Fibroblast of skin of right biceps (primary cell): ENCODE measurements at places on chromosomes 7 and 10.
A peak's percentile ranks its signal among the peaks of the same experiment; 100 is the strongest.

- DNase-seq, result no peak
Observed at GRCh38 chr7:73565675-73566340, 8.3 kb upstream of the BCL7B start.

DNA sequence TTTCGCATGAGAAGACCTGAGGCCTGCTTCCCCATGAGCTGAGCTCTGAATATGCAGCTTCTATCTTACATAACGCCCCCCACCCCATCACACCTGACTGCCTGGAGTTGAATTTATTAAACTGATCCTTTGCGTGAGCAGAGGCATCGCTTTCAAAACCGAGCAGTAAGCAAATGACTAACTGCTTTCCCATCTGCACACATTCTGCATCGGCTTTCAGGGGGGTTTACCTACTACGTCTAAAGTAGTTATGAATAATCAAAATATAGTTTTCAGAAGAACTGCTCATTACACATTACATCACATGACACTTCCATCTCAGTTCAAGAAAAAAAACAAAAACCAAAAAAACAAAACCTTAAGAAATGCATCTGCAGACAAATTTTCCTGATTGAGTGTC, 54.7 kb upstream of the EGR2 start:
- no peak for DNase-seq

- peak; percentile 98 for DNase-seq
Observed at GRCh38 chr10:31745612-31746376, 182.8 kb downstream of the ARHGAP12 start.

DNA sequence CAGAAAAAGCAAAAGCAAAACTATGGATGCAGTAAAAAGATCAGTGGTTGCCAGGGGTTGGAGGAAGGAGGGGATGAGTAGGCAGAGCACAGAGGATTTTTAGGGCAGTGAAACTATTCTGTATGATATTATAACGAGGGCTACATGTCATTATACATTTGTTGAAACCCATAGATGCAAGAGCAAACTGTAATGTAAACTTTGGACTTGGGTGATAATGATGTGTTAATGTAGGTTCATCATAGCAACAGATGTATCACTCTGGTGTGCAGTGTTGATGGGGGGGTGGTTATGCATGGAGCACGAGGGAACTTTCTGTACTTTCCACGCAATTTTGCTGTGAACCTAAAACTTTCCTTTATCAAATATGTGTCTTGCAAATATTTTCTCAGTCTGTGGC, 23.2 kb downstream of the SLK start:
- no peak for DNase-seq

DNA sequence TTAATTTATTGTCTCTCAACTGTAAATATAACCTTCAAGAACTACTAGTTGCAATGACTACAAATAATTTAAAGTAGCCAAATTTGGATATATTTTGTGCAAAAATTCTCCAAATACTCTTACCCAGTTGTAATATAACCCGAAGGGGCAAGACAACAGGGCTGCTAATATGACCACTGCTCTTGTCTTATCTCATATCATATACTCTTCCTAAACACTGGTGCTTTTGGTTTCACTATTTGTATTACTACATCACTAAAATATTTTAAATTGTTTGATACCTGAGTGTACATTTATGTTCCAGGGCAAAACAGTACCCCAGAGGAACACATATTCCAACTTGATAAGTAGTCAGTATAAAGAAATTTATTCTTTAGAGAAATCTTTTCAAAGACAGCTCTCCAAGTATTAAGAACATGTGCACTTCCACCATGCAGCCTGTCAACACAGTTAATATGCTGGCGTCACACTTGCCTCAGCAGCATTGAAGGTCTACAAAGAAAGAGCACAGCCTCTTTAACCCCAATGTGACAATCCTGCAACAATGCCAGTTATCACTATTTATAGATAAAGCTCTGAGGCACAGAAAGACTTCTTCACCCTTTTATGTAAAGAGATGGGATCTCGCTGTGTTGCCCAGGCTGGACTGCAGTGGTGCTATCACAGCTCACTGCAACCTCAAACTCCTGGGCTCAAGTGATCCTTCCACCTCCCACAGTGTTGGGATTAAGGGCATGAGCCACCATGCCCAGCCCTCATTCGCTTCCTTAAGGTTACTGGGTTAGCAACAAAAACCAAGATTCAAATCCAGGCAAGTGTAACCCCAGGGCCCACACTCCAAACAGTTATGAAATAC, 37.8 kb downstream of the RHEB start:
- DNase-seq, result no peak

GRCh38 chr10:628386-629045, 61.0 kb downstream of the DIP2C start:
- no peak for DNase-seq

- DNase-seq, result no peak
Observed at GRCh38 chr7:29924006-29924405, 65.6 kb downstream of the SCRN1 start.

DNA sequence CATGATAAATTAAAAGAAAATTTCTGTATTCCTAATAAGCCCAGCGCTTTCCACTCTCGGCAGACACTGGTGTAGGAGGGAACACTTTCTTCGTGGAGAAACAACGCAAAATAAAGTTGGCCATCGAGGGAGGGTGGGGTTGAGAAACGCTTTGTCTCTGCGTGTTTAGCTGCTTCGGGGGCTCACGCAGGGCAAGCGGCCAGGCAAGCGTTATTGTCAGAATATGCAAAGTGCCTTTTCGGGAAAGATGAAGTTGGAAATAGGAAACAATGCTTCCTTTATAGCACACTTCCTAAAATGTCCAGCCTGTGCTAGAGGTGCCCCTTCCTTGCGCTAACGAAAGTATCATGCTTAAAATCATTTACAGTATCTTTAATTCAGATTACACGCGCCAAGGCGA, 1.9 kb upstream of the EBF3 start:
- no peak for DNase-seq

DNA sequence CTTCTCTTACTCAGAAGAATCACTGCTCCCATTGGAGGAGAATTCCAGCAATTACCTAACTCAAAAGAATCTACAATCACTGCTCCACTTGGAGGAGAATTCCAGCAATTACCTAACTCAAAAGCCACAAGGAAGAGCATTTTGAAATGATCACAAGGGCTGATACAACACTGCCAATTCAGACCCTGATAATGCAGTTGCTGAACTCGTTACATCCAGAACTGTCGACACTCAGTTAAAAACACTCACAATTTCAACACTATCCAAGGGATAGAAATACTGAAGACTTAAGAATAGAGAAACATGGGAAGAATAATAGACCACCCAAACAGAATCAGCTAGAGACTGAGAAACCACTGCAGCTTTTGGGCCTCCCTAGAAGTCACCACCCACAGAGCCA, 27.8 kb downstream of the AFAP1L2 start:
- no peak for DNase-seq

DNA sequence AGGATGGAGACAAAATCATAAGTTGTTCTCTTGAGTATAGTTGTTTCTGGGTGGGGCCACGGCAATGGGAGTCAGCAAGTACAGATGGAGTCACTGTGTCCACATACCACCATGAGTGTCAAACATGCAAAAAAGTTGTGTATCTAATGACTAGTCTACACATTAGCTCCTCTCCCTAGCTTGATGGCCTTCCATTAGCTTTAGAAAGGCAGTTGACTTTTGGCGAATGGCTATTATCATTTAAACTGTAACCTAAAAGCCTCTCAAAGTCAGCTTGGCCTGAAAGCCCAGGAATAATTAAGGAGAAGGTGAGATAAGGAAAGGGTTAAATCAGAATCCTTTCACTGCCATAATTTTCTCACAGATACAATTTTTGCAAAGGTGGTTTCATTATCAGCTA, 95.5 kb upstream of the MEOX2 start:
- DNase-seq, result no peak

DNA sequence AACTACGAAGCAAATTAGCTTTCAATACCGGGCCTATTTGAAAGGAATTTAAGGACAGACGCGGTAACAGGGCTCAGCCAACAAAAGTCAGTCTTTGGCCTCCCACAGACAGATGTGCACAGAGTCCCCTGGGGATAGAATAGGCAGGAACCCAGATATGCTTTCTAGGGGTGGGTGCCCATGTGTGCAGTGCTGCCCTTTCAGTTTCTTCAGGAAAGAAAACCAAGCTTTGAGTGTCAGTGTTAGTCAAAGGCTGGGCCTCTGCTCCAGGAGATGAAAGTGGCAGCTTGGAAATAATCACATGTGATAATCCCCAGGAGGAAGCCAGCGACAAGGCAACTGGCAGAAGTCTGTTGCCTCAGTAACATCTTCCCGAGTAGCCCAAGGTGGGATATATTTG, 43.8 kb upstream of the CSTF2T start:
- peak; percentile 16 for DNase-seq

DNA sequence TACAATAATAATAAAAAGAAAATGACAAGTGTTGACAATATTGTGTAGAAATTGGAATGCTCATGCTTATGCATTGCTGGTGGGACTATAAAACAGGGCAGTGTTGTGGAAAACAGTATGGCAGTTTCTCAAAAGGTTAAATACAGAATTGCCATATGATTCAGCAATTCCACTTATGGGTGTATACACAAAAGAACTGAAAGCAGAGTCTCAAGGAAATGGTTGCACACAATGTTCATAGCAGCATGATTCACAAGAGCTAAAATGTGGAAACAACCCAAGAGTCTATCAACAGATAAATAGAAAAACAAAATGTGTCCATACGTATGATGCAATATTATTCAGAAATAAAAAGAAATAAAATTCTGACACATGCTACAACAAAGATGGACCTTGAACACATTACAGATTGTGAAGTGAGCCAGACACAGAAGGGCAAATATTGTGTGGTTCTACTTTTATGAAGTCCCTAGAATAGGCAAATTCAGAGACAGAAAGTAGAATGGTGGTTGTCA, 64.8 kb upstream of the GRM8 start:
- DNase-seq, result no peak

DNA sequence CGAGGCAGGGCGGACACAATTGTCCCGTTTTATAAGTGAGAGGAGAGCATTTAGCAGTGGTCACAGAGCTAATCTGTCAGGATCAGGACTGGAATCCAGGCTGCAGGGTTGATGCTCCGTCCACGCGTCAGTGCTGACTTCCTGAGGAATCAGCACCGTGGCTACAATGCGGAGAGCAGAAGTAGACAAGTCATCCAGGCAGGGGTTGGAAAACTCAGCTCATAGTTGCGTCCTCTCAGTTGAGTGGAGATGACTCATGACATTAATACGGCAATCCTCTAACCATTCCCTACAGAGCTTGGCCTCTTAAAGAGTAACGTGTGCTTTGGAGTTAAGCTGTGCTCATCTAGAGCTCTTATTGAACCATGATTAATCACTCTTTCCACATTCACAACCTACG, 17.1 kb upstream of the HTR5A start:
- DNase-seq, result no peak

DNA sequence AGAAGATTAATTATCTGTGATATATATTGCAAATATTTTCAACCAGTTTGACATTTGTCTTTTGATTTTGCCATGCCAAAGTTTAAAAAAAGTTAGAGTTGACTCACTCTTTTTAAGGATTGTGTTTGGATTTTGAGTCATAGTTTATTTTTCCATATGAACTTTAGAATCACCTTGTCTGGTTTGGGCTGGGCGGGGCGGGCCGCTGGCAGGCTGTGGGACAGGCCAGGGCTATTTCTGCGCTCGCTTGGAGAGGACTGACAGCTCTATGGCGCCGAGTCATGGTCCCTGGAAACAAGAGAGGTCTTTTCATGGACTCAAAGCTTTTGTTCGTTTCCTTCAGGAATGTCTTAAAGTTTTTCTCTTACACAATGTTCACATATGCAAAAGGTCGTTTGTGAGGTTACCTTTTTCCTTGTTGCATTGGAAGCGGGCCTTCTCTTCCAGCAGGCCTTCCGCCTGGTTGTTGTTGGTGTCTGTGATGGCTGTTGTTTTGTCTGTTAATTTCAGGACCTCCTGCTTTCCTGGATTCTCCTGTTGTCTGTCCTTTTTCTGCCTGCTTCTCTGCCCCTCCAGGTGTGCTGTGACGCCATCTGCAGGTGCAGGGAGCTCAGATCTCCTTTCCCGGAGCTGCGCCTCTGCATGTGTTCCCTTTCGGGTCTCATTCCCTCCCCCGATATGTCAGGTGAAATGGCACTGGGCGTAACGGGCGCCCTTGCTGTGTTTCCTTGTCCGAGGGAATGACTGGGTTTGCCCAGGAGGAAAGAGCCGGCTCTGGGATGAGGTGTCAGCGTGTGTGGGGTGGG, 53.8 kb downstream of the INPP5A start:
- DNase-seq, result peak; percentile 72

DNA sequence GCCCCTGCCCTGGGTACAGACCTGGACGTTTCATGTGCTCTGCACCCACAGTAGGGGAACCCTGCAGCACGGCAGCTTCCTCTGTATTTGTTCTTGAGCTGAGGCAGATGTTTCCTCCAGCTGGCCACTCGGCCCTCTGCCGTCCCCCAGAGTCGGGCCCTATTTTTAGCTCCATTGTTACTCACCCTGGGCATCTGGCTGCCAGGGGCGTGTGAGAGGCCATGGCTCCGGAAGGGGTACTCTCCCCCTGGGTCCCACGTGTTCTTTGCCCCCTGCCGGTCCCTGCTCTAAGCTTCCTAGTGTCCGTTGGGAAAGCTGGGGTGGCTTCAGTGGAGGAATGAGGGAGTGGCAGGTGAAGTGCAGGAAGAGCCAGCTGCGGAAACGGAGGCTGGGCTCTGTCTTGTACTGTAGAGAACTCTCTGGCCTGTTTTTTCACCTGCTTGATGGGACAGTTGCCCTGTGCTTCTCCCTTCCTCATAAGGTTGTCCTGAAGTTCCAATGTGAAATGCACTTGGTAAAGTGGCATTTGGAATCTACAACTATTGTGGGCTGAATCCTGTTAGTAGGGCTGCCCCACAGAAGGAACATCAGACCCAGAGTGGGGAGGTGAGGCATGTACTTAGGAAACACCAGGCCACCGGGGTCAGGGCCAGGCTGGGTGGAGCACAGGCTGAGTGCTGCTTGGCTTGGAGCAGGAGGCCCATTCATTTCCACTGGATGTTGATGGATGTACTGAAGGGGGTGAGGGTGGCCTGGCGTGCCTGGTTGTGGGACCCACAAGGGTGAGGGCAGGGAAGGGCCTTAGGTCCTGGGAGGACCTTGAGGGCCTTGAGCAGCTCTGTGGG, 30.6 kb downstream of the PALD1 start:
- DNase-seq, result no peak

- peak; percentile 81 for DNase-seq
Observed at GRCh38 chr7:79452032-79452494, 1.4 kb downstream of the MAGI2 start.

DNA sequence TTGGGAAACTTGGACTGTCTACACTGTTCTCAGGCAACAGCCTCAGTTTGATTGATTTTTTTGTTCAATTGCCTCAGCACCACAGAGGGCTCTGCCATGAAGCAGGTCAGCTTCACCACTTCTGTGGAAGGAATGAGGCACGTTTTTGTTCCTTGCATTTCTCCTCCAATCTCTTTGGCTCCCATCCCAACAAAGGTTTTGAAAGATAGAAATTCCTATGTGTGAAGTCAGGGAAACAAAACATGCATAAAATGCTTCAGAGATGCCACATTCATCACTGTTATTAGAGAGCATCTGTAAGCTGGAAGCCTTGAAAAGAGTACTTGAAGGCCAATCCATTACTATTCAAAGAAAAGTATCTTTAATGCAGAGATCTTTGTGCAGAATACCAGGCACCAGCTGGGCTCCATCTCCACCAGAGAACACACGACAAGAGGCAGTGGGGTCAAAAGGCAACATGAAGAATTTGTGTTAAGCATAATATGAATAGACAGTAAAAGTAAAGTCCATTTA, 249.1 kb upstream of the LYZL1 start:
- DNase-seq, result peak; percentile 97

GRCh38 chr7:28126410-28127041, 54.1 kb downstream of the JAZF1 start:
- no peak for DNase-seq
